Lung (tissue), 17 donors: ENCODE measurements at places on chromosomes 3 and 15. TPM values are rescaled to one million over a fixed set of nuclear protein-coding genes. Genes with fewer than 3 reads are reported as not detected.

DNA sequence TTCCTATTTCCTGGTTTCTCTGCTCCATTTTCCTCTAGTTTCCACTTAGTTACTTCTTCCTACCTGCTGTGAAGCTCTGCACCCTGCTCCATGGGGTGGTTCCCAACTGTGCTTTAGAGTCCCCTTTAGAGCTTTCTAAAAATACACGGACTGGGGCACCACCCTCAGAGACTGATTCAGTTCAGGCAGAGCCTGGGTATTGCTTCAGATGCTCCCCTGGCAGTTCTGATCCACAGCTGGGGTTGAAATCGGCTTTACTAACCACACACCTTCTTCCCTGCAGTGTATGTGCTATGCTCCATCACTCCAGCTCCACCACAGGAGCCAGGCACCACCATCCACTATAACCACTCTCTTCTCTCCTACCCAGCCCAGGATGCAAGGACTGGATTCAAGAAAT is 12.6 kb downstream of the ANP32A start:
- H3K27ac ChIP-seq = no peak overlapping the region
- H3K27me3 ChIP-seq = no peaks in the 10 kb centered on the region
- H3K36me3 ChIP-seq = peaks cover 1% of the 10 kb centered on the region
- H3K4me3 ChIP-seq = no peak overlapping the region
- peaks cover 15% of the 10 kb centered on the region for H3K4me1 ChIP-seq
- no peak for DNase-seq

GRCh38 chr3:16430717-16431630 is 82.5 kb downstream of the RFTN1 start:
- no peaks in the 10 kb centered on the region for H3K27me3 ChIP-seq
- no peak overlapping the region for H3K4me3 ChIP-seq
- H3K36me3 ChIP-seq = peaks cover 2% of the 10 kb centered on the region
- H3K4me1 ChIP-seq = peaks cover 11% of the 10 kb centered on the region

Gene GOLGA8Q
- 0.55 TPM for polyA plus RNA-seq

GRCh38 chr3:177037241-177037640 is 160.0 kb downstream of the TBL1XR1 start:
- no peak overlapping the region for H3K27ac ChIP-seq
- H3K36me3 ChIP-seq = peaks cover 12% of the 10 kb centered on the region
- no peak for DNase-seq

- DNase-seq = no peak
- peaks cover 3% of the 10 kb centered on the region for H3K4me1 ChIP-seq
- peaks cover 4% of the 10 kb centered on the region for H3K27me3 ChIP-seq
These were observed 788.2 kb upstream of the ARPP21 start for GRCh38 chr3:34851137-34851536.

DNA sequence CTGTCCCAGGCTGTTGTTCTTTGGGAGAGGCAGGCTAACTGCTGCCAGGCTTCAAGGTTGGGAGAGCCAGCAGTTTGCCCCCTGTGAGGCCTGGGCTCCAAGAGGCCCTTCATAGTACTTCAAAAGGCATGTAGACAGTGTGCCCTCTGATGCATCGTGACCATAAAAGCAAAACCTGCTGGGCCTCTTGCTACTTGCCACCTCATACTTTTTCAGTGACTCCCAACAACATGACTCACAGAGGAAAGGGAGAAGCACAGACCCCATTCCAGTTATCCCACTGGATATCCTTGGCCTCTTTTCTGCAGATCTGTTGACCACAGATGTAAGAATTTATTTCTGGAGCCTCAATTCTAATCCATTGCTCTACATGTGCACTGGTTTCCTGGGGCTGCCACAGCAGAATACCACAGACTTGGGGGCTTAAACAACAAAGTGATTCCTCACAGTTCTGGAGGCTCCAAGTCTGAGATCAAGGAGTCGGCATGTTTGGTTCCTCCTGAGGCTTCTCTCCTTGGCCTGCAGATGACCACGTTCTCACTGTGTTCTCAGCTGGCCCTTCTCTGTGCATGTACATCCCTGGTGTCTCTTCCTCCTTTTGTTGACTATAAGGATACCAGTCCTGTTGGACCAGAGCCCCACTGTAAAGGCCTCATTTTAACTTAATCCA is 8.9 kb upstream of the NSMCE3 start:
- H3K27ac ChIP-seq = no peak overlapping the region
- DNase-seq = no peak
- H3K4me1 ChIP-seq = no peaks in the 10 kb centered on the region
- H3K36me3 ChIP-seq = no peaks in the 10 kb centered on the region

Gene SOX14
- polyA plus RNA-seq = not detected

Gene RTP3
- polyA plus RNA-seq = not detected

GRCh38 chr3:184636741-184637316 is 75.0 kb downstream of the MAGEF1 start:
- no peaks in the 10 kb centered on the region for H3K36me3 ChIP-seq
- no peaks in the 10 kb centered on the region for H3K4me1 ChIP-seq
- DNase-seq = peak; percentile 73
- H3K4me3 ChIP-seq = no peak overlapping the region

- H3K27me3 ChIP-seq = no peaks in the 10 kb centered on the region
- no peak overlapping the region for H3K4me3 ChIP-seq
- H3K27ac ChIP-seq = no peak overlapping the region
- no peaks in the 10 kb centered on the region for H3K36me3 ChIP-seq
- H3K4me1 ChIP-seq = no peaks in the 10 kb centered on the region
These were observed 140.5 kb upstream of the MLF1 start for GRCh38 chr3:158430448-158430847.

Gene CP
- 47.2 TPM for polyA plus RNA-seq

Gene UACA
- 9.2 TPM for polyA plus RNA-seq

GRCh38 chr3:181987736-181988135 is 276.0 kb downstream of the SOX2 start:
- H3K4me1 ChIP-seq = no peaks in the 10 kb centered on the region
- no peak for DNase-seq
- H3K27ac ChIP-seq = no peak overlapping the region
- H3K4me3 ChIP-seq = no peak overlapping the region

DNA sequence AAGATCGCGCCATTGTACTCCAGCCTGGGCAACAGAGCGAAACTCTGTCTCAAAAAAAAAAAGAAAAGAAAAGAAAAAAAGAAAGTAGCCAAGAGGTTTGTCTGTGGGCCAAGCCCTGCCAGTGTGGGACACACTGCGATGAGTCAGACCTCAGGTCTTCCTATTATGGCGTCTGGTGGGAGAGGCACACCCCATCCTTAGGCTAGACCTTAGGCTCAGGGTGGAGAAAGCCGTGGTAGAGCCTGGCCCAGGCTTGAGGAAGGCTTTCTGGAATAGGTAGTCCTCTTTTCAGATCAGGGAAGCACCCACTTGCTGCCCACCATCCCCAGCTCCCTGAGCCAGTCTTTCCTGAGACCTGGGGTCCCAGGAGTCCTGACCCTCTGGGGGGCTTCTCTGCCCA is 6.0 kb downstream of the HEMK1 start:
- H3K27me3 ChIP-seq = no peaks in the 10 kb centered on the region
- peaks cover 6% of the 10 kb centered on the region for H3K4me1 ChIP-seq
- H3K27ac ChIP-seq = no peak overlapping the region

Gene EMC7
- 95.5 TPM for polyA plus RNA-seq

GRCh38 chr3:1172644-1173043 is 79.8 kb downstream of the CNTN6 start:
- H3K27me3 ChIP-seq = no peaks in the 10 kb centered on the region
- no peak overlapping the region for H3K4me3 ChIP-seq
- no peaks in the 10 kb centered on the region for H3K36me3 ChIP-seq
- no peak overlapping the region for H3K27ac ChIP-seq
- H3K4me1 ChIP-seq = no peaks in the 10 kb centered on the region

- no peak overlapping the region for H3K27ac ChIP-seq
- DNase-seq = no peak
- no peak overlapping the region for H3K4me3 ChIP-seq
- H3K36me3 ChIP-seq = no peaks in the 10 kb centered on the region
These were observed 65.1 kb upstream of the GUCA1C start for GRCh38 chr3:109018828-109019227.

Gene KNG1
- polyA plus RNA-seq = 0.07 TPM

GRCh38 chr3:119933207-119933606 is 151.3 kb downstream of the NR1I2 start:
- H3K27ac ChIP-seq = no peak overlapping the region
- H3K4me1 ChIP-seq = no peaks in the 10 kb centered on the region
- no peaks in the 10 kb centered on the region for H3K27me3 ChIP-seq
- no peak overlapping the region for H3K4me3 ChIP-seq
- no peak for DNase-seq

Gene SERINC4
- polyA plus RNA-seq = 0.46 TPM

- no peak overlapping the region for H3K27ac ChIP-seq
- DNase-seq = no peak
- H3K4me3 ChIP-seq = no peak overlapping the region
- H3K27me3 ChIP-seq = no peaks in the 10 kb centered on the region
These were observed 352.6 kb upstream of the TGFBR2 start for GRCh38 chr3:30253832-30254231.

Gene NTRK3
- 2.7 TPM for polyA plus RNA-seq

DNA sequence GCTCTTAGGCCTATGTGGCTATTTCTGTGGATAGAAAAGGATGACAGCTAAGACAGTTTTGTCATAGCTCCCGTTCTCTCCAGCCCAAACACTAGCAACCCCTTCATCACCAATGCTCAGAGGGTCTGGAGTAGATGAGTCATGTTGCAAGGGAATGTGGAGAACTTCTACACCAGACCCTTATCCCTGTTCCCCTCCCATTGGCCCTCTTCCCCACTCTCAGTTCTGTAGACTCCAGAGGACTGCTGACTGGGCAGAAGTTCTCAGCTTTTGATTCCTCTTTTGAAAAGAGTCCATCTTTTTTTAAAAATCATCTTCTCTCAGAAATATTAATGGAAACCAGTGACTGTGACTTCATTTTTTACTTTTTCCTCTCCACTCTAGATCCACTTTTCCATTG is 2.4 kb upstream of the MYZAP start:
- peaks cover 12% of the 10 kb centered on the region for H3K4me1 ChIP-seq
- H3K27me3 ChIP-seq = no peaks in the 10 kb centered on the region
- peak; percentile 58 for DNase-seq
- H3K4me3 ChIP-seq = no peak overlapping the region

GRCh38 chr3:51974277-51974962 is 444 bp upstream of the ABHD14A start:
- DNase-seq = no peak
- no peaks in the 10 kb centered on the region for H3K27me3 ChIP-seq
- peak overlapping the region; percentile 87 for H3K27ac ChIP-seq
- peak overlapping the region; percentile 52 for H3K4me3 ChIP-seq
- H3K36me3 ChIP-seq = no peaks in the 10 kb centered on the region

Gene PCLAF
- 7.3 TPM for polyA plus RNA-seq

Gene DNASE1L3
- polyA plus RNA-seq = 2.5 TPM

Gene ESYT3
- polyA plus RNA-seq = 5.7 TPM

Gene ROPN1
- polyA plus RNA-seq = not detected

Gene MORC1
- polyA plus RNA-seq = not detected

Gene CMTM8
- polyA plus RNA-seq = 16.6 TPM

- H3K27me3 ChIP-seq = no peaks in the 10 kb centered on the region
- H3K36me3 ChIP-seq = no peaks in the 10 kb centered on the region
- H3K4me1 ChIP-seq = no peaks in the 10 kb centered on the region
- peak; percentile 27 for DNase-seq
- no peak overlapping the region for H3K4me3 ChIP-seq
These were observed 34.8 kb upstream of the CD47 start for GRCh38 chr3:108125550-108126071.

DNA sequence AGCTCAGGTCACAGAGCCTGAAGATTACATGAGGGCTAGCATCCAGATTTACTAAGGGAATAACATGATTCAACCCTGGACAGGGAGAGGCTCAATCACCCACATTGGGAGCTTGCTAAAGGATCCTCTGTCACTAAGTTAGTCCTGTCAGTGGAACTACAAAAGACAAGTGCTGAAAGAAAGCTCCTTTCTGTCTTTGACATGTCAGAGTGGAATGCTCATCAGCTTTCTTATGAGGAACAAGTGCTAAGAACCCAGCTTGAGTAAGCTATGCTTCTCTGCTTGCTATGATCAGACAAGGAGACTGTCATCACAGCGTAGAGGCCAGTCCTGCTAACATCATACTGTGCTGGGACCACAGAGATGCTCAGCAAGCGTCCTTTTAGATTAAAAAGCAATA is 74.5 kb downstream of the MB21D2 start:
- peaks cover 18% of the 10 kb centered on the region for H3K4me1 ChIP-seq
- no peaks in the 10 kb centered on the region for H3K36me3 ChIP-seq
- no peak overlapping the region for H3K27ac ChIP-seq
- H3K27me3 ChIP-seq = no peaks in the 10 kb centered on the region
- H3K4me3 ChIP-seq = no peak overlapping the region

GRCh38 chr15:97728791-97729190 is 231.7 kb upstream of the ARRDC4 start:
- DNase-seq = no peak
- H3K27ac ChIP-seq = no peak overlapping the region
- H3K4me3 ChIP-seq = no peak overlapping the region

Gene GP5
- polyA plus RNA-seq = 0.06 TPM

DNA sequence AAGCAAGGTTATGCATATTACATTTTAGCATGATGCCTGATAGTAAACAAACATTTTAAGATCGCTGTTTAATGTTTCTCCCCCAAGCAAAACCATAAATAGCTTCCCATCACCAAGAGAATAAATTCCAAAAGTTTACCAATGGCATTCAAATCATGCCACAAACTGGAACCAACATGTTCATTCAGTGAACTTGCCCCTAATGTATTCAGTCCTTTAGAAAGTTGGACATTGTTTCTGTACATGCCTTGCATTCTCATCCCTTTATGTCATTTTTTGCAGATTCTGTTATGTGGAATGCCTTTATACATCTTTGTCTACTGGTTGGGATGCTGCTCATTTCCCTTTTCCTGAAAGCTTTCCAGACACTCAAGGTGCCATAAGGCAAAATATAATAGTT is 105.5 kb downstream of the PYDC2 start:
- no peaks in the 10 kb centered on the region for H3K4me1 ChIP-seq
- H3K4me3 ChIP-seq = no peak overlapping the region
- H3K36me3 ChIP-seq = no peaks in the 10 kb centered on the region
- H3K27ac ChIP-seq = no peak overlapping the region

GRCh38 chr3:155991847-155992246 is 121.4 kb downstream of the GMPS start:
- no peak overlapping the region for H3K27ac ChIP-seq
- no peaks in the 10 kb centered on the region for H3K27me3 ChIP-seq
- no peaks in the 10 kb centered on the region for H3K4me1 ChIP-seq
